ENCODE measurements at places on chromosomes 2 and 18. TPM values are rescaled to one million over a fixed set of nuclear protein-coding genes. Genes with fewer than 3 reads are reported as not detected.

ANKRD29 gene
- 16.7 TPM for total RNA-seq

LYPD6B gene
- not detected for total RNA-seq

ADCYAP1 gene
- not detected for total RNA-seq

TWSG1 gene
- 20.2 TPM for total RNA-seq

IAH1 gene
- total RNA-seq, result 101 TPM

FBXO48 gene
- 0.45 TPM for total RNA-seq

AQP12B gene
- not detected for total RNA-seq

SLC23A3 gene
- total RNA-seq, result 0.46 TPM

KHK gene
- 7.5 TPM for total RNA-seq

METTL8 gene
- total RNA-seq, result 27.3 TPM

DPP10 gene
- total RNA-seq, result not detected

NEU2 gene
- not detected for total RNA-seq

NOSTRIN gene
- total RNA-seq, result 3.3 TPM

HOXD10 gene
- total RNA-seq, result 5.5 TPM

ALPG gene
- 0.22 TPM for total RNA-seq

DHRS9 gene
- total RNA-seq, result 3.5 TPM

C2orf49 gene
- total RNA-seq, result 18.7 TPM

FBLN7 gene
- 0.28 TPM for total RNA-seq

POTEC gene
- total RNA-seq, result not detected

C2orf80 gene
- total RNA-seq, result not detected

IL1RL2 gene
- total RNA-seq, result not detected

CROCC2 gene
- not detected for total RNA-seq

EVA1A gene
- total RNA-seq, result 7.8 TPM

MDH1B gene
- 1.7 TPM for total RNA-seq

All from A549 treated with ZK216348 at 1 μM for 4 hours (cell line).